ENCODE measurements at places on chromosomes 5 and 9.

DNA sequence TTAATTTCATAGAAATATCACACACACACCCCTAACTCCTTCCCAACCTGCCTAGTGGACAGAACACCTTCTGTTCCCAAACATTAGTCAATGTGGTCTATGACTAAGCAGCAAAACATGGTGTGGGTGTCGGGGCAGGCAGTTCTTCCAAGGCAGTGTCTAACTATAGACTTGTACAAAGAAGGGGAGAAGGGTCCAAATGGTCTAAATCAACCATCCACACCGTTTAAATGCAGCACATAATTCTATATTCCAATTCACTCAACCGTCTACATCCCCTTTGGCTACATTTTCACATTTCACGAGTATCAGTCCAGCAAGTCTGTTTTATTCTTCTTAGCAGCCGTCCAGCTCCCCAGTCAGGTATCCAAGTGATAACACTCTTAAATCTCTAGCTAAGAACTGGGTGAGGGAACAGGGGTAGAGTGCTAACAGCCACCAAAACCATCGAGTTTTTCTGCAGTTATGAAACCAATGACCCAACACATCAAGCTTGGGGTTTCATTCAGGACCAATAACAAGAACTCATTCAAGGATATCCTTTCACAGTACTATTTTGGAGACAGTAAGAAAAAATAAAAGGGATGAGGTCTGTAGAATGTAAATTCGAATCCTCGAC is 3.3 kb downstream of the ZNF608 start:
- no peak for DNase-seq

GRCh38 chr5:150278046-150278730 is 11.4 kb downstream of the CAMK2A start:
- no peak for DNase-seq

GRCh38 chr5:16579142-16579847 is 37.5 kb downstream of the RETREG1 start:
- DNase-seq, result no peak

- no peak for DNase-seq
These were observed 240.6 kb downstream of the MARCHF11 start for GRCh38 chr5:15938961-15939360.

DNA sequence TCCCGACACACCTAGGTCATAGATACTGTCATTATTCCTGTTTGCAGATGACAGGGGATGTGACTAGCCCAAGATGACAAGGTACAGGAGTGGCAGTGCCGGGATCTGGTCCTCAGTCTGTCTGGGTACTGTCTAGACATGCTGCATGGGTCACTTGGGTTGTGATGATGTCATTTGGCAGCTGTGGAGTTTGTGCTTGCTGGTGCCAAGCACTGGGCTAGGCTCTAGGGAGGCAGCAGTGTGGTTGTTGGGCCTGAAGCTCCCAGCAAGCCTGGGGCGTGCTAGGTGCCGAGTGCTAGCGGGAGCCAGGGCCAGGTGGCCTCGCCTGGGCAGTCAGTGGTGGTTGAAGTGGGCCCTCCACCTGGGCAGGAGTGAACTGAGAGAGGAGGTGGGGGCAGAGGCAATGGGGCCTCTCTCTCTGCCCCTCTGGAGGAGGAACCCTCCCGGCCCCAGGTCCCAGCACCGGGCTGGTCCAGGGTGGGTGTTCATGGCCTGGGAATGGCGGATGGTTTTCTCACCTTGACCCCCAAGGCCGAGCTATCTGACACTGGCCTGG is 8.8 kb upstream of the ASB6 start:
- no peak for DNase-seq

- DNase-seq, result no peak
These were observed 3.6 kb downstream of the FOXI1 start for GRCh38 chr5:170109059-170110031.

- no peak for DNase-seq
These were observed 2.9 kb upstream of the NXNL2 start for GRCh38 chr9:88531920-88532698.

- no peak for DNase-seq
These were observed 261.5 kb downstream of the CEMIP2 start for GRCh38 chr9:71506821-71507220.

DNA sequence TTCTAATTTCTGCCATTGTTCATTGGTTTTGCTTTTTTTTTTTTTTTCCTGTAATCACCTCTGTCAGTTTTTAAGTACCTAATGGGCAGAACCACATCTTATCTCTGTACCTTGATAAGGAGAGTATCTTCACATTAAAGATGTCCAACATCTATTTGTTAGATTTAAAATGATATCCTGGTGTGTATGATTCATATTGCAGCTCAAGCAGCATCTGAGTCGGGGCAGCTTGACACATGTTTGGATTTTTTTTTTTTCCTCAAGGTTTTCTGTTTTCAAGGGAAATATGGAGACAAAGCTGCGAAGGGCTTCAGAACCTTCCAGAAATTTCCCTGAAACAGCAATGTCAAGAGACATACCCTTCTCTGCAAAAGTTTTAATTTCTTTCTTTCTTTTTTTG is 164.7 kb downstream of the DOCK2 start:
- no peak for DNase-seq

- no peak for DNase-seq
These were observed 49.3 kb upstream of the FANCC start for GRCh38 chr9:95366731-95367325.

- no peak for DNase-seq
These were observed 158.6 kb downstream of the FAM114A2 start for GRCh38 chr5:153880106-153880505.
